NCI-H187 (cell line): ENCODE measurements at places on chromosomes 3 and 15.

DNA sequence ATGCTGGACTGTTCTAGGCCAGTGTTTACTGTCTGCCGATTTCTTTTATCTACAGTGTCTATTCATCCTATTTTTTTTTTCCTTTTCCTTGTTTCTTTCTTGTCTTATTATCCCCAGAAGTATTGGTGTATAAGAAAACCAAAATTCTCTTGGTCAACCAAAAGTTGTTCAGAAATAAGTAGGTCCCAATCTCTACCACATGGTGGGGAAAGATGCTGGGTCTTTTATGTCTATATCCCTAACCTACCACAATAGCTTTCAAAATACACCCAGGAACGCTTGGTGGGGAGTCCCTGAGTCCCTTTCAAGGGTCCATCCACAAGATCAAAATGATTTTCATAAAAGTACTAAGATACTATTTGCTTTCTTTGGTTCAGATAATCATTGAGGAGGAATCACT lies 225.6 kb downstream of the CLSTN2 start:
- no peak for DNase-seq

DNA sequence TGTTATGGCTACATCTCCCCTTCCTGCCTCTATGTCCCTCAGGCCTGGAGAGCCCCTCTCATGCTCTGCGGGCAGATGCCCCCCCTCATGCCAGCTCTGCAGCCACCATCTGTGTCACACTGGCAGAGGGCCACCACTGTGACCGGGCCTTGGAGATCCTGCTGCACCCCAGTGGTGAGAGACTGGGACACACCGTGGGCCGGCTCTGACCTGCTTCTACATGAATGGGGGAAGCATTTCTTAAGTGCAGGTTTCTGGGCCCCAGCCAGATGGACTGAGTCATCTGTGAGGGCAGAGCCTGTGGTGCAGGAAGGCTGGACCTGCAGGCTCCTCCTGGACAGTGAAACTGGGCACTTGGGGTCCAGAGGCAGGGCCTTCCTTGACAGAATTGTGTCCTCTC lies 4.8 kb downstream of the VWA5B2 start:
- no peak for DNase-seq

- DNase-seq = no peak
Measured at GRCh38 chr3:192706272-192706671, 21.1 kb downstream of the FGF12 start.

DNA sequence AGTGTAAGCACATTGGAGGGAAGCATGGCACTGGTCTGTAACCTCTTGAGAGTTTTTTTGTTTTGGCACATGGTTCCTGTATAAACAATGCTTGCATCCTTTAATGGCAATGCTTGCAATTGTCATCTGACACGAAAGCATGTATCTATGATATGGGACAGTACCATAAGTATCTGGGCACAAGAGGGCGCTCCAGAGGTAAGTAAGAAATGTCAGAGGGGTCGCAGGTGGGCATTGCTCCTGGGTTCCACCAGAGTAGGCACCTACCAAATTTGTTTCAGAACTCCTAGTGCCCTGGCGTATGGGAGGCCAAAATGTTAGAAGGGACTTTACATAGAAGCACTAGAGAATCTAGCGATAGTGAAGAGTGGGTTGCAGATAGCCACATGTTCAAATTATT lies 58.7 kb upstream of the BCHE start:
- DNase-seq = no peak

DNA sequence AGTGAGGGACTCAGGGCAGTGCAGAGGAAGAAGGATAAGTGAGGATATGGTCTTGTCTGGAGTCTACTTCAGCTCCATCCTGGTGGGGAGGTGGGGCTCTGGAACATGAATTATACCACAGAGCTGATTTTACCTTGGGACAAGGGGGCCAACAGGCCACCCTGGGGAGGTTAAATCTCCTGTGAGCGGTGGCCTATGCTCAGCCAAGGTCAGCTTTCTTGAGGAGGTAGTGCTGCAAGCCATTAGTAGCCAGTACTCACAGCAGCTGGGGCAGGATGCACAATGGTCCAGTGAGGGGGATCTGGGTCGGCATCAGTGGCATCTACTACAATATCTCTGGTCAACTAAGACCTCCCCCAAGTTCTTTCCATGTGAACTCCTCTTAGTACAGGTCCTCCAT lies 49.7 kb downstream of the XYLB start:
- no peak for DNase-seq

GRCh38 chr15:55768670-55769185 lies 25.8 kb upstream of the PRTG start:
- no peak for DNase-seq

- DNase-seq = no peak
Measured at GRCh38 chr3:122793568-122794416, at the start of gene HSPBAP1. Gene HSPBAP1 (minus strand): TSS chr3:122793831. CDS start chr3:122793680, 151 bp downstream.

DNA sequence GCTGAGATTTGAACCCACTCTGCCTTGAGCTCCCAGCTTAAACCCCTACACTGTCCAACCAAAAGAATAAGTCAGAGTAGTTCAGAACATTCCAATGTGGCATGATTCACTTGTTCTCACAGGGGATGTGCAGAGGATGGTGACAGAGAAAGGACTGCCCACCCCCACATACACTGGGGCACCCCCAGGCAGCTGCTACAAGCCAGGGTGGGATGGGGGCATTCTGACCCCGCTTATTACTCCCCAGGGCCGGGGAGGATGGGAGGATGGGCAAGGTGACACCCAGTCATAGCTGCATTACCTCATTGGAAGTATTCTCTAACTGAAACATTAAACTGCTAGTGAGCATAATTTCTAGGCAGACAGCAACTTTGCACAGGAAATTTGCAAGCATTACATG lies 126.0 kb upstream of the PRR20G start:
- no peak for DNase-seq

GRCh38 chr3:104578558-104578957 lies 788.2 kb upstream of the ALCAM start:
- DNase-seq = no peak

- no peak for DNase-seq
Measured at GRCh38 chr3:27657871-27658270, 64.3 kb downstream of the EOMES start.

- no peak for DNase-seq
Measured at GRCh38 chr3:14235912-14236295, 57.3 kb downstream of the LSM3 start.

DNA sequence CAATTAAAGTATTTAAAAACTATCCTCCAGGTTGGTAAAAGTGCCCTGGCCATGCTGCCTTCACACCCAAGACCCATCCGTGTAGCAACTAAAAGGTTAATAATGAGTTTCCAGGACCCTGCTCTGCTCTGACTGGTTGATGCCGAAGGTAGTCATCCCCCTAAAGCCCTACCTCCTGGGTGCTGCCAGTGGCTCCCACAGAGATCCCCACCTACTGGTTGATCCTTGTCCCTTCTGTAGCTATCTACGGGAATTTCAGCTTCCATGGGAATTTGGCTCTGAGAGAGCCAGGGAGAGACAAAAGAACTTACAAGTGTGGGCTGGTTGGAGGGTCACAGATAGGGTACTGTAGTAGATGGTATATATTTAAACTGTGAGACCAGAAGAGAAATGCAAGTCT lies 110.6 kb upstream of the NANOGP8 start:
- no peak for DNase-seq

- DNase-seq = no peak
Measured at GRCh38 chr3:170889132-170889531, 19.1 kb upstream of the RPL22L1 start.

DNA sequence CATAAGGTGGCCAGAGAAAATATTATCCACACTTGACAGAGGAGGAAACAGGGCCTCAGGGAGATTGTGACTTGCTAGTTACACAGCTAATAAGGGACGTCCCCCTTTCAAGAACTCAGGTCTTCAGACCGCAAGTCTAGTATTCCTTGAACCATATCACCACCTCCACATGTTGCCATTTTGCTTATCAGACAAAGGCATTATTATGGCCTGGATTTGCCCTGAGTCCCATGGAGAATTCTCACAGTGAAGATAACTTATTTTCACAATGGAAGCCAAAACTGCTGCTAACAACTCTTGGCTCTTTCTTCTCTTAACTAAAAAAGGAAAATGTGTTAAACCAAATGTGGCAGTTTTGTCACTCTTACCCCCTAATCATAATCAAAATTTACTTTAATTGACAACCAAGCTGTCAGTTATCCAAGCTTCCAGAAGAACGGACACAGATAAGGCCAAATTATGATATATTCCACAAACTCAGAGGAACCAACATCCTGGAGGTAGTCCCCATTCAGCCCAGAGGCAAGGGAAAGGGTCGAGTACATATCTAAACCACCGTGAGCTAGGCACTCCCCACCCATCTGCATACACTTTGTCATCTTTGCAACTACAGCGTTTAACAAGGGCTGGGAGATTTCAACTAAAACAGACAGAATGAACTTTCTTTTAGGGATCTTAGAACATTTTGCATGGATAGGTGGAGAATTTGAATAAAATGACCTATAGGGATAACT lies 63.6 kb upstream of the THBS1 start:
- DNase-seq = no peak

DNA sequence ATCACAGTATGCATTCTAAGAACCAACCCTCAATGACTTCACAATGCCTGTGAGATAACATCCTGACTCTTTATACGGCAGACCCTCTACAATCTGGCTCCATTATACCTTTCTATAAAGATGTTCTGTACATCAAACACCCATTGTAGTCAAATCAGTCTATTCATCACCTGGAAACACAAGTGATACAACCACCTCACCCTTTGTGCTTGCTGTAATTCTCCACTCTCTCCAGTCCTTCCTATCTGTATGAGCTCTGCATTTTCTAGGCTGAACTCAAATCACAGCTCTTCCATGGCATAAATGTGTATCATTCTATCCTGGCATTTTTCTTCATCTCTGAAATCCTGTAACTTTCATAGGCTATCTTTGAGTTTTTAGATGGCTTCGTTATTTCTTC lies 539.4 kb downstream of the GRM7 start:
- no peak for DNase-seq

GRCh38 chr3:136802481-136802996 lies 16.4 kb upstream of the SLC35G2 start:
- no peak for DNase-seq

- DNase-seq = no peak
Measured at GRCh38 chr3:62795978-62796657, 79.1 kb downstream of the CADPS start.

DNA sequence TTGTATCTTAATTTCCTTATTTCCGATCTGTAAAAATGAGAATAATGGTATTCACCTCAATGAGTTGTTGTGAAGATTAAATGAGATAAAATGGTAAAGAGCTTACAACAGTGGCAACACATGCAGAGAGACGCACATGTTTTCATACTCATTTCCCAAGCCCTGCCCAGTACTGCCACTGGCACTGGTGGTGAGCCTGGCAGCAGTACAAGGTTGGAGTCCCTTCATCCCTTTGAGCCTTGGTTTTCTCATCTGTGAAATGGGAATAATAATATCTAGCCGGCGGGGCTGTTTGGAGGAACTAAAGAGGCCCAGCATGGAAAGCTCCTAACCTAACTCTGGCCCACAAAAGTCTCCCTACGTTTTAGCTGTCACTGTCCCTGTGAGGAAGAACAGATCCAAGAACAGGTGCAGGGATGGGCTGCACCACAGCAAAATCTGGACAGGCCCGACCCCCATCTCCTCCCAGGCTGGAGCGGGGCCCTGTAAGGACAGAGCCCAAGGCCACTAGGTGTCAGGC lies 866 bp upstream of the CD276 start:
- no peak for DNase-seq

DNA sequence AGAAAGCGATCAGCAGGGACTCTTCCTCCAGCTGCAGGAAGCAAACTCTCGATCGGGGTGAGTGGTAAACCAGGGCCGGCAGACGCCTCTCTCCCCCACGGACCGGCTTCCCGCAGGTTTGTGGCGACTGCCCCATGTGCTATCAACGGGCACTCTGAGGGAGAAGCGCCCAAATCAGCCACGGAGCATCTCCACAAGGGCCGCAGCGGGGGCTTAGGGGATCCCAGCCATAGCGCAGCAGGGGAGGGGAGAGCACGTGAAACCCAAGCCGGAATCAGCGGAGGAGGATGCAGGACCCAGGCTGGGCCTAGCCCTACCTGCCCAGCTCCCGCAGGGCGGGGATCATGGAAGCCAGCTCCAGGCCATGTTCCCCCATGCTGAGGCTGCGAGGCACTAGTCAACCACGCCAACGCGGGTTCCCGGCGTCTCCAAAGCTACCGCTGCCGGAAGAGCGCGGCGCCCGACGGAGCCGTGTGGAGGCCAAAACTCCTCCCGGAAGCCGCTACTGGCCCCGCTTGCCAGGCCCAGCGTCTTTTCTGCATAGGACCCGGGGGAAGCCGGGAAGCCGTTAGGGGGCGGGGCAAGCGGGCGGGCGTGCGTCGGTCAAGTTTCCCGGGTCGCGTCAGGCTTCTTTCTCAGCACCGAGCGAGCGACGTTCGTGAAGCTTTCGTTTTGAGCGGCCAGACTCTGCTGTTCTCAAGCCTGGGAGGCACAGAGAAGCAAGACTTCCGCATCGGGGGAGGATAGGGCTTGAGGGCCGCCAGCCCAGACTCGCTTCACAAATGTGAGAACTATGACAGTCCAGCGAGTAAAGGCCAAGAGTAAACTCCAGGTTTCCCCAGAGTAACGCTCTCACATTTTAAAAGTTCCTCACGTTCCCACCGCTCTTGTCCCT lies at the start of gene ATR:
TSS of gene ATR (minus strand) at position 405 of the 895 bp plus-strand sequence. CDS start at position 376, 29 bp downstream.
- DNase-seq = peak; percentile 96

DNA sequence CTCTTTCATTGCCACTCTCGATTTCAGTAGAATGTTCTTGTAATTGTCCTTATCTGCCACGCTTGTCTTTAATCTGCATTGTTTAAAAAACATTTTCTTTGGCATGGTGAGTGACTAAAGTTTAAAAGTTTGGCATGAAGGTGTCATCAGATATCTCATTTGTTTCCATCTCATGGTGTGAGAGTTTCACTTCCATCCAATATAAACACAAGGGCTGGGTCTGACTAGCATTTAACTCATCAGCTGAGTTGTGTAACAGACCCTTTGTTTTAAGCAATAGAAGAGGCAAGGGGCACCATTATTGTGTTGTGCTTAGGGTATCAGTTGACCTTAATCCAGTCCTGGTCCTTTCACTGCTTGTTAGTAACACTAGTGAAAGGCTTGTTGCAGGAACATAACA lies 49.9 kb upstream of the IL12A start:
- no peak for DNase-seq

- DNase-seq = no peak
Measured at GRCh38 chr3:159239059-159239458, 437.2 kb downstream of the MFSD1 start.

DNA sequence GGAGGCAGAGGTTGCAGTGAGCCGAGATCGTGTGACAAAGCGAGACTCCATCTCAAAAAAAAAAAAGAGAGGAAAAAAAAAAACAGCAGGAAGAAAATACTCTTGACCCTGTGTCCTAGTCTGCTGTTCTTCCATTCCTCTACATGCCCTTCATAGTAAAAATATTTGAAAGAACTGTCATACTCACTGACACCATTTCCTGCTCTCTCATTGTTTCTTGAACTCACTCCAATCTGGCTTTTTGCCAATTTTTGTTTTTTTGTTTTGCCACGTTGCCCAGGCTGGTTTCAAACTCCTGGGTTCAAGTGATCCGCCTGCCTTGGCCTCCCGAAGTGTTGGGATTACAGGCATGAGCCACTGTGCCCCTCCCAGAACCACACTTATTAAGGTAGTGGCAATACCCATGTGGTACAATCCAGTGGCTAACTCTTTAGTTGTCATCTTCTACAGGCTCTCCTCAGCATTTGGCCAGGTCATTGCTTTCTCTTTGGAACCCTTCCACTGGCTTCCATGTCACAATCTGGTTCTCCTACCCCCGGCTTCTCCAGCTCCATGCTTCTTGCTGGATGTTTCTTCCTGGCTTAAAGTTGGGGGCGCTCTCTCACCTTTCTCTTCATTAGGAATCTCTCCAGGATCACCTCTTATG lies 238.2 kb upstream of the C2CD4B start:
- no peak for DNase-seq

GRCh38 chr15:70035051-70035718 lies 62.5 kb downstream of the TLE3 start:
- no peak for DNase-seq
